DMS153 (cell line): ENCODE measurements at places on chromosomes 2 and 18.
A peak's percentile ranks its signal among the peaks of the same experiment; 100 is the strongest.

DNA sequence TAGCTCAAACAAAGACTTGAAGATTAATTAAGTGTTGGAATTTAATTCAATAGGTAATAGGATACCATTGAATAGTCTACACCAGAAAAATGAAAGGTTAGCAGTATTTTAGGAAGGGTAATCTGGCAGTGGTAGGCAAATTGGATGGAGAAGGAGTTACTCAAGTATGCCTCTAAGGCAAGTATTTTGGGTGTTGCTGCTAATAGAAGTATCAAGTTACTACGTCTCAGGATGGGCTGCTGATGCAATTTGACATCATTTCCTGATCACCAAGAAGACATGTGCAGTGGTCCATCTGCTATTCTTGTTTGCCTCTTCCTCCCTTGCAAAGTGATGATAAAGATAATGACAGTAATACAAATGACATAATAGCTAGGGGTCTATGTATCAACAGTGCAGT, 485.3 kb downstream of the TGIF1 start:
- no peak for DNase-seq

DNA sequence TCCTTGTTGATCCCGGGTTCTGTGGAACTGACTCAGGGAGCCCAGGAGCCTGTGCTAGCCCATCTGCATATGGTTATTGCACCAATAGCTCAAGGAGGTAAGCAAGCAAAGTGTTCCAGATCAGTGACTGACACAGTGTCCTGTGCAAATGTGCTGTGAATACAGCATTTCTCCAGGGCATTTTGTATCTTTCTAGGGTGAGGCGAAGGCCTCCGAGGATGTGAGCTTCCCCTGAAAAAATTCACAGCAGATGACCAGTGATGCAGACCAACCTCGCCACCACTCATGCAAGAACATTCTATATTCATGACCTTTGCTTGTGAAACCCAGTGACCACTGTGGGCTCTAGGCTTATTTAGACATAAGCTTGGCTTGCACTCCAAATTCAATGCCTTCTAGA, 15.2 kb upstream of the NT5DC4 start:
- DNase-seq: no peak

GRCh38 chr2:168255103-168255502, 7.7 kb upstream of the STK39 start:
- no peak for DNase-seq

GRCh38 chr2:67579216-67579615, 182.1 kb downstream of the ETAA1 start:
- no peak for DNase-seq

- peak; percentile 75 for DNase-seq
Observed at GRCh38 chr2:200901459-200902072, 12.4 kb downstream of the NIF3L1 start.

GRCh38 chr18:52869942-52870907, 530.2 kb downstream of the DCC start:
- DNase-seq: no peak

DNA sequence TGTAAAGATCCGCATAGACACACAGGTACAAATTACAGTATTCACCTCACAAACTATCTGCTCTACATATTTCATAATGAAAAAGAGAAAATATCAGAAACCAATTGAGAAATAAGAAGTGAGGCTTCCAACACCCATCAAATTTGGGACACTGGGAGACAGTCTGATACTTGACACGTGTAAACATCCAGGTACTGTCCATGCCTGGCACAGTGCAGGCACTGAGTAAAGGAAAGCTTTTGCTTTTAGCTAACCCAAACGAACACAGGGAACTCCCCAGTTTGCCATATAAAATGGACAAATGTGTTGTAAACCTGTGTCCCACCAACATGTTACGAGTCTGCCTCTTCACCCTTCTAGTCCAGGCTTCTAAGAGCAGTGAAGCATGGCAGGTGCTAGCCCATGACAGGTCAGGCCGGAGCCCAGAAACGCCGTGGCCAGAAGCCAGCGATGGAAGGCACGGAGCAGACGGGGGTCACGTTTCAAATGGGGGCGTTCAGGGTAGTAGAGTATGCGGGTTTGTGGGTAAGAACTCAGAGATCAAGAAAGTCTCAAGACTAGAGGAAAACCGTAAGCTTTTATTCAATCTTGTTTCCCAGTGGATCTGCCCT, 27.0 kb downstream of the CDH2 start:
- no peak for DNase-seq
